ENCODE measurements at places on chromosomes 6 and 20. TPM values are rescaled to one million over a fixed set of nuclear protein-coding genes. Genes with fewer than 3 reads are reported as not detected.

The DZANK1 gene
- total RNA-seq: 1.0 TPM

The MLN gene
- total RNA-seq: not detected

The PDE7B gene
- 0.09 TPM for total RNA-seq

The DDO gene
- total RNA-seq: 1.6 TPM

The FHL5 gene
- not detected for total RNA-seq

The OPRM1 gene
- not detected for total RNA-seq

The FILIP1 gene
- not detected for total RNA-seq

The PTK6 gene
- total RNA-seq: 15.9 TPM

The MED23 gene
- total RNA-seq: 31.9 TPM

The SAPCD1 gene
- 26.6 TPM for total RNA-seq

GRCh38 chr6:43014434-43014909, 423 bp downstream of the KLHDC3 start:
- peak overlapping the region; percentile 97 for H3K4me3 ChIP-seq
- no peaks in the 10 kb centered on the region for H3K27me3 ChIP-seq
- peaks cover 39% of the 10 kb centered on the region for H3K36me3 ChIP-seq
- peak overlapping the region; percentile 85 for H3K27ac ChIP-seq
- peaks cover 28% of the 10 kb centered on the region for H3K4me1 ChIP-seq
- DNase-seq: no peak

GRCh38 chr6:33085627-33086026, 9.8 kb downstream of the HLA-DPB1 start:
- H3K4me1 ChIP-seq: peaks cover 8% of the 10 kb centered on the region
- no peak for DNase-seq
- H3K4me3 ChIP-seq: no peak overlapping the region
- peaks cover 99% of the 10 kb centered on the region for H3K27me3 ChIP-seq
- no peaks in the 10 kb centered on the region for H3K36me3 ChIP-seq

DNA sequence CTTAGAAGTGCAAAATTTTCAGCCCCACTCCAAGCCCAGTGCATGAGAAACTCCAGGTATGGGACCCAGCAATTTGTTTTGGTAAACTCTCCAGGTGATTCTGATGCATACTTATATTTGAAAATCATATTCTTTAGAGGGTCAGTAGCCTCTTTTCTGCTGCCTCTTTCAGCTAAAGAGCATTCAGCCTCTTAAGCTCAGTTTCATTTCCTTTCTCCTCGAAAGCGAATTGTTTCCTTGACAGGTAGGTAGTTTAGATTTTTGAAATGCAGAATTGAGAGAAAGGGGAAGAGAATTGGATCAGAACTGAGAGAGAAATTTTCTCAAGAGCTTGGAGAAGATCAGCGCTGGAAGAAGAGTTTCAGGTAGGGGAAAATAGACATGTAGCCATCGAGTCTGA, 995.8 kb upstream of the FLRT3 start:
- H3K4me1 ChIP-seq: no peaks in the 10 kb centered on the region
- no peaks in the 10 kb centered on the region for H3K36me3 ChIP-seq
- H3K27me3 ChIP-seq: no peaks in the 10 kb centered on the region
- no peak overlapping the region for H3K27ac ChIP-seq
- H3K4me3 ChIP-seq: no peak overlapping the region

DNA sequence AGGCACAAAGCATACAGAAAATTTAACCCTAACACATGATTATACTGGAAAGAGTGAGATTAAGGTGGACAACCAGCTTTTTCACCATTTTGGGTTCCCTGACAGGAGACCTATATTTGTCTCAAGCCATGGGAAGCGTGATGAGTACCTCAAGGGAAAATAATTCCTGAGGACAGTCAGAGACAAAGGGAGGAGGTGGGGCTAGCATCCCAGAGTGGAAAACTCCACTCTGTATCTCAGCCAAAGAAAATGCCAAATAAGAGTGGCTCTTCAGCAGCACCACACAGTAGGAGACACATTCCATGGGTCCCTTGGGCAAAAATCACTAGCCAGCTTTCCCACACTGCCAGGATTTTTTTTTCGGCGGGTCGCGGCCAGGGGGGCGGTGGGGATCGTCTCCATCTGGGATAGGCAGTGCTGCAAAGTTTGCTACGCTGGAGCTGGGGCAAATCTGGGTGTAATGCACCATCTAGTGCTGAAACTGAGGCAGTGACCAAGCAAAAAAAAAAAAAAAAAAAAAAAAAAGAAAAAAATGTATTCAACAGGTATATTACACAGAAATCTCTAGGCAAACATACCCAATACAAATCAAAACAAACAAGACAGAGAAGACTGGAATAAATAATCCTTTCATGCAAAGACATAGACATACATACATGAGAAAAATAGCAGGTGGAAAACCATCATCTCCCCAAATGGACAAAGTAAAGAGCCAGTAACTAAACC, 77.3 kb upstream of the SLC35F1 start:
- H3K4me1 ChIP-seq: peaks cover 6% of the 10 kb centered on the region
- peaks cover 5% of the 10 kb centered on the region for H3K36me3 ChIP-seq
- H3K27ac ChIP-seq: no peak overlapping the region

- no peaks in the 10 kb centered on the region for H3K36me3 ChIP-seq
- no peak overlapping the region for H3K27ac ChIP-seq
- no peaks in the 10 kb centered on the region for H3K27me3 ChIP-seq
Measured at GRCh38 chr6:147167576-147168461, 36.4 kb upstream of the STXBP5 start.

- no peaks in the 10 kb centered on the region for H3K4me1 ChIP-seq
- peaks cover 38% of the 10 kb centered on the region for H3K27me3 ChIP-seq
Measured at GRCh38 chr6:3635482-3635881, 116.0 kb downstream of the PXDC1 start.

DNA sequence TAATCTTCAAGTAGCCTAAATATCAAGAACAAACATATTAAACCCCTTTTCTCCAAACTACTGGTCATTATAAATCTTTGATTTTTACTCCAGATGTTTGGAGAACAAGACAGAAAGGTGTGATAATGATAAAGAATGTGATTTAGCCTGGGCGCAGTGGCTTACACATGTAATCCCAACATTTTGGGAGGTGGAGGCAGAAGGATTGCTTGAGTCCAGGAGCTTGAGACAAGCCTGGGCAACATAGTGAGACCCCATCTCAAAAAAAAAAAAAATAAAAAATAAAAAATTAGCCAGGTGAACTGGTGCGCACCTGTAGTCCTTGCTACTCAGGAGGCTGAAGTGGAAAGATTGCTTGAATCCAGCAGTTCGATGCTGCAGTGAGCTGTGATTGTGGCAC, 35.1 kb upstream of the FUCA2 start:
- H3K4me1 ChIP-seq: peaks cover 39% of the 10 kb centered on the region
- no peak overlapping the region for H3K27ac ChIP-seq
- H3K27me3 ChIP-seq: no peaks in the 10 kb centered on the region
- no peaks in the 10 kb centered on the region for H3K36me3 ChIP-seq

DNA sequence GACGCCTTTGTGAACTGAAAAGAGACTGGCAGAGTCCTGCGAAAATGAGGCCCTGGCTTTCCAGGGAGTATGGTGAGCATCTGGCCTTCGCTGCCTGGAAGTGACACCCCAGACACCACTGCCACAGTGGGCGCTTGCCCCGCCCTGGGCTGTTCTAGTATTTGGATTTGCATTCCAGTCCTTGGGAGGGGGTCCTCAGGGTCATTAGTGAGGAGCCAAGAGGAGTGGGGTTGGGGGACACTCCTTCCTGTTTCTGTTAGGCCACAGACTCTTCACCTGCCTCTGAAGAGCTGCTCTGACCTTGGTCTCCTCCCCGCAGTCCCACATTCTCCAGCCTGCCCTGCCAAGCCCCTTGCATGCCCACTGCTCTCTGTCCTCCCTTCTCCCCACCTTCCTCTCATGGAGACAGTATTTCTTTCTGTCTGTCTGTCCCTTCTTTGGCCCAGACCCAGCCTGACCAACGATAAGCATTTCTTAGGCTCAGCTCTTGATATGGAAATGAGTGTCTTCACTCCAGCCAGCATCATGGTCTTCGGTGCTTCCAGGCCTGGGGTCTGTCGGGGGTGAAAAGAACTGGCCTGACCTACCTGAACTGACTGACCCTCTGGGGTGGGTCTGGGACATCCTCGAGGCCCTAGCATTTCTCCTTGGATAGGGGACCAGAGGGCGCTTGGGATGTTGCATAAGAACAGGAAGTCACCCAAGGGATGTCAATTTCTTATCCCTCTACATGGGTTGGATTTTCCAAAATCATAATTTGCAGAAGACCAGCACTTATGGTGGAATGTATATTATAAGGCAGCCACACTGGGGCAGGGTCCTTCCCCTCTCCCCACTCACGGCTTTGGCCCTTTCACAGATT, 19.4 kb downstream of the SLC9A8 start:
- H3K4me3 ChIP-seq: no peak overlapping the region
- no peaks in the 10 kb centered on the region for H3K27me3 ChIP-seq
- no peak for DNase-seq
- H3K36me3 ChIP-seq: peaks cover 21% of the 10 kb centered on the region

DNA sequence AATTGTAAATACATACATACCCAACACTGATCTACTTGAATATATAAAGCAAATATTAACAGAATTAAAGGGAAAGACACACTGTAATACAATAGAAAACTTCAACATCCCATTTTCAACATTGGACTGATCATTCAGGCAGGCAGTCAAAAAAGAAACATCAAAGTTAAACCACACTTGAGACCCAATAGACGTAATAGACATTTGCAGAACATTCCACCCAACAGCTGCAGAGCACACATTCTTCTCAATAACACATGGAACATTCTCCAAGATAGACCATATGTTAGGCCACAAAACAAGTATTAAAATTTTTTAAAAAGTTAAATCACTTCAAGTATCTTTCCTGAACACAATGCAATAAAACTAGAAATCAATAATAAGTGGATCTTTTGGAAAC, 698.2 kb downstream of the COL12A1 start:
- H3K27me3 ChIP-seq: no peaks in the 10 kb centered on the region
- peaks cover 18% of the 10 kb centered on the region for H3K4me1 ChIP-seq
- no peak overlapping the region for H3K4me3 ChIP-seq
- peaks cover 5% of the 10 kb centered on the region for H3K36me3 ChIP-seq
- no peak overlapping the region for H3K27ac ChIP-seq
- DNase-seq: no peak

DNA sequence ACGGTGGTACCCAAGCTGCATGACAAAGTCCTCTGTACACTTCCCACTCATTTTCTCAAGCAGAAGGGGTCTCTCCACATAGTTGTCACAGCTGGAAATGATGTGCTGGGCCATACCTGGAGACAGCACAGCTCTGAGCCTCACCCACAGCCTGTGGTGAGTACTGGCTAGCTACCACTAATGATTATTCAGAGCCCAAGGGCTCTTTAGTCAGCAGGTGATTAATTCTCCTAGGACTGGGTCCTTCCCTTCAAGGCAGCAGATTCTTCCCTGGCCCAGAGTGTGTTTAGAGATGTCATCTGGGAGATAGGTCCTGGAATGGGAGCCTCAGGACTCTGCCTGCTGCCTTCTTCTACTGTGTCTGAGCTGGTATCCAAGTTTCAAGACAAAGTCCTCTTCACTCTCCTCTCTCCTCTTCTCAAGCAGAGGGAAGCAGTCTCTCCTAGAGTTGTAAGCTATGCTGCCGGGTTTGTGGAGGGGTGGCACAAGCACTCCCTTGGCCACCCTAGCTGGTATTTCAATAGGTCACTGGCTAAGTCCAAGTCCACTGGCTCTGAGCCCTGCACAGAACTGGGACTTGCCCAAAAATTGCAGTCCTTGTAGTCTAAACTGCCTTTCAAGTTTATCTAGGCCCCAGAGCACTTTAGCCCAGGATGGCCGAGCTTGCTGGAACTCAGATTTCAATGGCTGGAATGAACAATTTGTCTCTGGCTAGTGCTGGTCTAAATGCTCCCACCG, 49.8 kb upstream of the VGLL2 start:
- no peaks in the 10 kb centered on the region for H3K4me1 ChIP-seq
- H3K27me3 ChIP-seq: no peaks in the 10 kb centered on the region
- H3K36me3 ChIP-seq: no peaks in the 10 kb centered on the region

DNA sequence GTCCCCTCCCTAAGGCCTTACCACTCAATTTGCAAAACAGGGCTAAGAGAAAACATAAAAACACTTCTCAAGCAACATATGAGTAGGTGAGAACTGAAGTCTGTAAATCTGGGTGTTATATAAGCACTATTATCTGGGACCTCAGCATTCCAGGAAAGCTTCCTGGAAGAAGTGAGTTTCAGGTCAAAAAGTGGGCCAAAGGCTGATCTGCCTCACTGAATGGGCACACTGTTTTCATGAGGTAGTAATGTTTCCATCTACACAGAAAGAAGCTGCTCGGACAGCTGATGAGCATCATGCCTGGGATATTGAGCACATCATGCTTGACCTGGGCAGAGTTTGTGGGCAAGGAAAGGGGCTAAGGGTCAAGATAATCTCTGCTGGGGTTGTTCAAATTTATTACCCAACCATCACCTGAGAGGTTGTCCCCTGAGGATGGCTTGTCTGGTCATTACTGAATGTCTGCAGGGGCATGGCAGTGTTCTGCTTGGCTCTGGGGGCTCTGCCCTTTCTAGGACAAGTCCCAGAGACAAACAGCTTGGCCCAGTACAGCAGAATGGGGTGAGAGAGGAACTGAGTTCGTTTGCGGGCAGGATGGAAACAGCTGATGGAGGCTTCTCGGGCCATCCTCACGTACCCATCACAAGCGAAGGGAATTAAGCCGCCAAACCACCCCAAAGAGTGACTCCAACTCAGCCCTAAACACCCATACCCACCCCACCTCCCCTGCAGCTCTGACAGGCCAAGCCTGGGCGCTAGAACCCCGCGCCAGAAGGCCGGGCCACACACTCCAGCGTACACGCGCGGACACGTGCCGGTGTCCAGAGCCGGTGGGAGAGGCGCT, 1.2 kb upstream of the SYNJ2 start:
- peaks cover 29% of the 10 kb centered on the region for H3K4me1 ChIP-seq
- H3K27me3 ChIP-seq: peaks cover 19% of the 10 kb centered on the region
- no peak overlapping the region for H3K27ac ChIP-seq
- H3K4me3 ChIP-seq: peak overlapping the region; percentile 79

- no peak overlapping the region for H3K4me3 ChIP-seq
- H3K36me3 ChIP-seq: no peaks in the 10 kb centered on the region
- no peaks in the 10 kb centered on the region for H3K27me3 ChIP-seq
- no peak overlapping the region for H3K27ac ChIP-seq
- no peaks in the 10 kb centered on the region for H3K4me1 ChIP-seq
- no peak for DNase-seq
Measured at GRCh38 chr20:39563349-39563748, 601.2 kb downstream of the DHX35 start.

GRCh38 chr6:111748231-111748647, 125.0 kb downstream of the FYN start:
- no peak overlapping the region for H3K4me3 ChIP-seq
- H3K27me3 ChIP-seq: no peaks in the 10 kb centered on the region
- DNase-seq: no peak
- no peaks in the 10 kb centered on the region for H3K4me1 ChIP-seq

- H3K4me1 ChIP-seq: no peaks in the 10 kb centered on the region
- no peak overlapping the region for H3K4me3 ChIP-seq
- H3K36me3 ChIP-seq: no peaks in the 10 kb centered on the region
- DNase-seq: no peak
- H3K27ac ChIP-seq: no peak overlapping the region
- no peaks in the 10 kb centered on the region for H3K27me3 ChIP-seq
Measured at GRCh38 chr20:13756551-13756950, 28.2 kb downstream of the ESF1 start.

DNA sequence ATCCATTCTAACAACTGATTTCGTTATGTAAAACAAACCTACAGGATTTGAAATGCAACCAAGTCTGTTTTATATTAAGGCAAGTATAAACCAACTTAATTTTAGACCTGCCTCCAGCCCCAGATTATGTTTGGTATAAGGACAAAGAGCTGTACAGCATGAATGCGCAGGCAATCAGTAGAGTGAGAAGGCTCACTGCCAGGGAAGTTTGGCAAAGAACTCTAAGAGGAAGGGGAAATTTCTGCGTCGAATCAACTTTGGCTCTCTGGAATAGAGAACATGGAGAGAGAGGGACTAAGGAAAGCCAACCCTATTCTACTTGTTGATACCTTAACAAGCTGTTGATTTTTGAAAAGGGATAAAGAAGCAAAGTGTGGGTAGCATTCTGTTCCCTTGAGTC, 96.9 kb upstream of the FOXO3 start:
- no peaks in the 10 kb centered on the region for H3K36me3 ChIP-seq
- no peak for DNase-seq
- H3K4me1 ChIP-seq: no peaks in the 10 kb centered on the region
- no peak overlapping the region for H3K4me3 ChIP-seq
- no peaks in the 10 kb centered on the region for H3K27me3 ChIP-seq
- no peak overlapping the region for H3K27ac ChIP-seq
